ENCODE measurements at places on chromosomes 11 and 22. TPM values are rescaled to one million over a fixed set of nuclear protein-coding genes. Genes with fewer than 3 reads are reported as not detected.
A peak's percentile ranks its signal among the peaks of the same experiment; 100 is the strongest.

DNA sequence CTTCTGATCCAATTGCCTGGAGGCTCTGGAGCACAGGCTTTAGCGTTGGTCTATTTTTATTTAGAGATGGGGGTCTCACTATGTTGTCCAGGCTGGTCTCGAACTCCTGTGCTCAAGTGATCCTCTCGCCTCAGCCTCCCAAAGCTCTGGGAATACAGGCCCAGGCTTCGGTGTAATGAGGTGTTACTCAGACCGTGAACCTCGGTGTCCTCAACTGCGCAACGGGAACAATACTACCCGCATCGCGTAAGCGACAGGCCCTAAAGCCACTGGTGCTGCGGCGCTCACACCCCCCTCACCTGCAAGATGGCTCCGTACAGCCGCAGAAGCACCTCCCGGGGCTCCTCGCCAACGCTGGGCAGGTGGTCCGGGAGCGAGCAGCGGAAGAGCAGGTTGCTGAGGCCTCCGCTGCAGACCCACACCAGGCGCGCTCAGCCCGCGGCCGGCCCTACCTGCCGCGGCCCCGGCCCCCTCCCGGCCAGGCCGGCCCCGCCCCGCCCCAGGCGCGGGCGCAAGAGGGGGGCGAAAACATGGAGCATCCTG lies 628 bp downstream of the CHKB start:
- peak overlapping the region; percentile 93 for H3K4me3 ChIP-seq
- no peaks in the 10 kb centered on the region for H3K27me3 ChIP-seq
- H3K4me1 ChIP-seq = peaks cover 17% of the 10 kb centered on the region
- peak overlapping the region; percentile 93 for H3K27ac ChIP-seq

The ENTHD1 gene
- total RNA-seq = 0.09 TPM

DNA sequence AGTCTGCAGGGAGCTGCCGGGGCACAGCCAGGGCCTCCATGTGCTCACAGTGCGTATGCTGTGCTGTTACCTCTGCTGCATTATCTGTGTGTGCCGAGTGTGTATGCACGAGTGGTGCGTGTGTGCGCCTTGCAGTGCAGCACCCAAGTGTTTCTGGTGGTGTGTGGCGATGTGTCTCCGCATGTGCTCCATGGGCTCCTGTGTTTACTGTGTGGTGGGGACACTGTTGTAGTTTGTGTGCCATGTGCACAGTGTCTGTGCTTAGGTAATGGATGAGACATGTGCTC lies 31.4 kb downstream of the KCNC1 start:
- no peak overlapping the region for H3K4me3 ChIP-seq
- H3K27ac ChIP-seq = no peak overlapping the region
- H3K27me3 ChIP-seq = no peaks in the 10 kb centered on the region
- H3K4me1 ChIP-seq = no peaks in the 10 kb centered on the region

The SLC22A25 gene
- not detected for total RNA-seq

The JAML gene
- total RNA-seq = 318 TPM

GRCh38 chr22:31739795-31740201 lies 10.1 kb downstream of the PRR14L start:
- no peaks in the 10 kb centered on the region for H3K27me3 ChIP-seq
- H3K36me3 ChIP-seq = peaks cover 53% of the 10 kb centered on the region
- H3K4me3 ChIP-seq = no peak overlapping the region

Measured in activated CD4-positive, alpha-beta T cell treated with anti-CD3 and anti-CD28 coated beads, Interleukin-2, amount 10 ng/mL, durations not matched to agents 24 days and 14 days (primary cell).